Activated CD4-positive, CD25-positive, alpha-beta regulatory T cell treated with anti-CD3 and anti-CD28 coated beads, Interleukin-2, amount 50 U/mL, for 16 hours (primary cell): ENCODE measurements at places on chromosomes 7 and 10.

- no peak for DNase-seq
These were observed 88.6 kb downstream of the TMEM26 start for GRCh38 chr10:61364619-61365018.

- DNase-seq = no peak
These were observed 32.7 kb upstream of the SMNDC1 start for GRCh38 chr10:110337401-110337800.

DNA sequence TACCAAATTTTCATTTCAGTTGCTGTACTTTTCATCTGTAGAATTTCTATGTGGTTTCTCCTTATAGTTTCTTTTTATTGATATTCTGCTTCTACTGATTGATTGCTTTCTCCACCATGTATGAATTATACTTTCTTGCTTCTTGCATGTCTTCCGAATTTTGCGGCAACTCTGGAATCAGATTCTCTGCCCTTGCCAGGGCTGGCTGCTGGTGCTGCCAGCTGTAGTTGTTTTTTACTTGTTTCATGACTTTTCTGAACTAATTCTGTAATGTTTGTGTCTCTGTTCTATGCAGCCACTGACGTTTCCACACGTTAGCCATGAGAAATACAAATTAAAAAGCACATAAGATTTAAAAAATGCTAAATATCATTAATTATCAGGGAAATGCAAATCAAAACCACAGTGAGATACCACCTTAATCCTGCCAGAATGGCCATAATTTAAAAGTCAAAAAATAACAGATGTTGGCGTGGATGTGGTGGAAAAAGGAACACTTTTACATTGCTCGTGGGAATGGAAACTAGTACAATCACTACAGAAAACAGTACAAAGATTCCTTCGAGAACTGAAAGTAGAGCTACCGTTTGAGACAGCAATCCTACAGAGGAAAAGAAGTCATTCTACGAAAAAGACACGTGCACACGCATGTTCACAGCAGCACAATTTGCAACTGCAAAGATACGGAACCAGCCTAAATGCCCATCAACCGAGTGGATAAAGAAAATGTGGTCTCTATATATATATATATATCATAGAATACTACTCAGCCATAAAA is 51.5 kb downstream of the MAD1L1 start:
- no peak for DNase-seq

GRCh38 chr10:81843042-81843441 is 32.0 kb upstream of the NRG3 start:
- no peak for DNase-seq

- no peak for DNase-seq
These were observed 45.5 kb upstream of the TARP start for GRCh38 chr7:38318803-38319416.

GRCh38 chr10:73911553-73912004 is 647 bp downstream of the PLAU start:
- no peak for DNase-seq

- DNase-seq = no peak
These were observed 56.7 kb downstream of the ITIH5 start for GRCh38 chr10:7610026-7610425.

- DNase-seq = no peak
These were observed 31.2 kb upstream of the ZNF365 start for GRCh38 chr10:62343000-62343399.

DNA sequence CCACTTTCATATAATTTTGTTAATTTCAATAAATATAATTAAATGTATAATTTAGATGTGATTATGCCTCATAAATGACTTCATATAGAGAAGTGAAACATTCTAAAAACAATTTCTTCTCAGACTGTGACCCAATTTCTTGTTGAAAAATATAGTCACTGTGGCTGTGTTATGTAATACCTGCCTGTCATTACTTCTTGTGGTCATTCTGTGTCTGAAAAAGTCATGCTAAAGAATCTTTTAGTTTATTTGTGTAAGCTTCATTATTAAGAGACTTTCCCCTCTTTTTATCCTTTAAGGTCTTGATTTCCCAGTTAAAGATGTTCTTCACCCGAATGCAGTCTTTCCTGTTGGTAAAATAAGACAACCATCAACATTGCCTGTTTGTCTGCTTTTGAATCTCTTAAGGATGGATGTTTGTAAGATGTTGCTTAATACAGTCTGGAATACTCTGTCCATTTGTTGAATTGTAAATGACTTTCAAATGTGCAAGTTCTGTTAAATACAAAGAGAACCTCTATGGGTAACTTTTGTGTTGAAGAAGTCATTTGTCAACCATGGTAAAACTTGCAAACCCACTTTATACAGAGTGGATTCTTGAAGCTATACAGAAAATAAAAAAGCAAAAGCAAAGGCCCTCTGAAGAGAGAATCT is 16.0 kb downstream of the KAT6B start:
- no peak for DNase-seq

- no peak for DNase-seq
These were observed 24.5 kb upstream of the ABLIM1 start for GRCh38 chr10:114682532-114682931.

GRCh38 chr7:14673202-14673601 is 229.3 kb downstream of the DGKB start:
- no peak for DNase-seq
